NCI-H1436 treated with DMSO at 0.1 percent for 48 hours (cell line): ENCODE measurements at places on chromosomes 16 and 17.

DNA sequence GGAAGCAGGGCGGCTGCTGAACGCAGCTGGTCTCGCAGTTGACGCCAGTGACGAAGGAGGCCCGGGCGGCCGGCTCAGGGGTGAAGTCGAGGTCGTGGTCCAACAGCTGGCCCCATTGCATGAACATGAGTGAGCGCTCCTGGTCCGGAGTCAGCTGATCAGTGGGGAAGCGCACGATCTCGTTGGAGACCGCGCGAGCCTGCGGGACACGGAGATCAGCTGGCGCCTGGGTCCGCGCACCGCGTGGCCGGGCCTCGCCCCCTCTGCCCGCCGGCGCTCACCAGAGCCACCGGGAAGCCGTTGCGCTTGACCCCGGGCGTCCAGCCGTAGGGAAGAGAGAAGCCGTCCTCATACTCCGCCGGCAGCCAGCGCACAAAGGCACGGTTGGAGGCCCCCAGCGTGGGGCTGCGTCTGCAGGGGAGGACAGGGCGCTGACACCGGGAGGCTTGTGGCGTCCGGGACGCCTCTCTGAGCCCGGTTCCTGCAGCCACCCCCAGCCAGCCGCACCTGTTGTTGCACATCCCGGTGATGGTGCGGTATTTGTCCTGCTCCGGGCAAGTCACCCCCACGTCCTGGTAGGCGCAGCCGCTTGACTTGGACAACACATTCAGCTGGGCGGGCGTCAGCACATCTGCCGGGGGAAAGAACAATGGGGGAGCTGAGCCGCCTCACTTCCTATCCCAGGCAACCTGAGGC lies 1.6 kb downstream of the MPO start:
- DNase-seq = no peak

GRCh38 chr17:65453204-65453931 lies 108.1 kb downstream of the AXIN2 start:
- DNase-seq = no peak

- no peak for DNase-seq
These were observed 107.1 kb downstream of the USP22 start for GRCh38 chr17:20935740-20936139.

DNA sequence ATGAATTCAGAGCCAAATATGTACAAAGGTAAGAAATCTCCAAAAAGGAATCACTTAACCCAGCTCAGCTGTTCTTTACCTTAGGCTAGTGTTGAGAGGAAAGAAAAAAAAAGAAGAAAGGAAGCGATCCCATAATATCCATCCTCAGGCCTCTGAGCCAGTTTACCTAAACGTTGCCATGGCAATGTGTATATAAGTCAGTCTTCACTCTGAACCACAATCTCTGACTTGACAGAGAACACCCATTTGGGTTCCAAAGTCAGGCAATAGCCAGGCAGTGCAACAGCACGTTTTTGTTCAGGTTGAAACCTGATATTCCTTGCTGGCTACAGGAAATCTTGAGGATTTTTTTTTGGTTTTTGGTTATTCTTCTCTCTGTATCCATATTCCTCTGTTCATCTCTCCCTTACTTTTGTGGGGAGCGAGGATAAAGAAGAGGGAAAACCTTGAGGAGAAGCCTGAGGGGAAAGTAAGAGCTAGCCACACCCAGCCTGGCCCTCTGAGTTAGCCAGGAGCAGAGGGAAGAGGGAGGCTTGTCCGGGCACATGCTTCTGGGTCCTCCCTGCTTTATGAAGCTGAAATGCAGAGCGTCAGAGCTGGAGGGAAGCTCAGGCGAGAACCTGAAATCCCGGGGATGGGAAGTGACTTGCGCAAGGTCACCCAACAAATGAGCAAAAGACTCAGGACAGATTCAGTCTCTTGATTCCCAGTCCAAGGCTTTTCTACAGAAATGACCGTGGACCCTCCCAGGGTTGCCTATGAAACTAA lies 152.7 kb downstream of the SOX9 start:
- no peak for DNase-seq

DNA sequence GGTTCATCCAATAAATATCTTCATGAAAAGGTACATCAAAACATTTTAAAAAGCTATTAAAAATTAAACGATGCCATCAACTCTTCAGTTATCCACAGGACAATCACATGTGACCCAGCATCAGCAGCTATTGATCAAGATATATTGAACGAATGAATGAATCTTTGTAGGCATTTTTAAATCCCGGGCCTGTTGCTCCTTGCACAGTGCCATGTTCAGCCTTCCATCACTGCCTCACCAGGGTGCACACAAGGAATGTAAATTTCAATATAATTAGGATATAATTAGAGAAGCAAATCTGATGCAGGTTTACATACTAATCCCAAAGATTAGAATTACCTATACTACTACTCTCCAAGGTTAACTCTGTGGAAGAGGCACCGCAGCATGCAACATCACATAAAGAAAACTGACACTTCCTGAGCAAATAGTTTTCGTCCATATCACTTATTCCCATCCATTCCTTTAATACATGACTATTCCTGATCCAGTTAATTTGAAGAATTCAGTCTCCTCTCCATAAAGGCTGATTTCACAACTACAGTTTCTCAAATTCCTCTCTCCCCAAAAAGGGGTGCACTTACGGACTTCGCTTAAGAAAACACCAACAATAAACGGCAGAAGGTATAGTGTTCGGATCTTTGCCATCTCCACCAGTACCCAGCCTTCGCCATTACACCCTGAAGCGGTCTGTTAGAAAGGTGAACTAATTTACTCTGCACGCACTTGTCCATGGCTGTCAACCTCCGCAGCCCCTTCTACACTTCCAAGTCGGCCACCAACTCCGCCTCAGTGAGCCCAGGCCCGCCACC lies 938 bp downstream of the NCOR1 start:
- DNase-seq = no peak

- DNase-seq = no peak
These were observed 19.1 kb upstream of the RASD1 start for GRCh38 chr17:17514993-17515933.

DNA sequence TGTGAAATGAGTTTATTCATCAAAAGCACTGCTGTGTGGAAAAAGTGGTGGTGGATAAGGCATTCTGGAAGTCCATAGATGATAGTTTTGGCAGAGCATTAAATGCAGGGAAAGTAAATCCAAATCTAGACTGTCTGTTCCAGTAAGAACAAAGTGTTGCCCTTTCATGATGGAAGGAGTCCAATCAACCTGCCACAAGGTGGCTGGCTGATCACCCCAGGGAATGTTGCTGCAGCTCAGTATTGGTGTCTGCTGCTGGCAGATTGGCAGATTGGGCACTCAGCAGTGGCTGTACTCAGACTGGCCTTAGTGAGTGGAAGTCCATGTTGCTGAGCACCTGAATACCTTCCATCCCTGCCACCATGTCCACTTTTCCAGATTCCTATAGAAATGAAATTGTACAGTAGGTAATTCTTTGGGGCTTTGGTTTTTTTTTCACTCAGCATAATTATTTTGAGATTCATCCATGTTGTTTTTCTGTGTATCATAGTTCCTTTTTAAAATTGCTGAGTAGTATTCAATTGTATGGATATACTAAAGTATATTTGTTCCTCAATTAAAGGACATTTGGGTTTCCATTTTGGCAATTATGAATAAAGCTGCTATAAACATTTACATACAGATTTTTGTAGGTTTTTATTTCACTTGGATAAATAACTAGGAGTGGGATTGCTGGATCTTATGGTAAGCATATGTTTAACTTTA lies 14.3 kb downstream of the DYNLL2 start:
- DNase-seq = no peak

DNA sequence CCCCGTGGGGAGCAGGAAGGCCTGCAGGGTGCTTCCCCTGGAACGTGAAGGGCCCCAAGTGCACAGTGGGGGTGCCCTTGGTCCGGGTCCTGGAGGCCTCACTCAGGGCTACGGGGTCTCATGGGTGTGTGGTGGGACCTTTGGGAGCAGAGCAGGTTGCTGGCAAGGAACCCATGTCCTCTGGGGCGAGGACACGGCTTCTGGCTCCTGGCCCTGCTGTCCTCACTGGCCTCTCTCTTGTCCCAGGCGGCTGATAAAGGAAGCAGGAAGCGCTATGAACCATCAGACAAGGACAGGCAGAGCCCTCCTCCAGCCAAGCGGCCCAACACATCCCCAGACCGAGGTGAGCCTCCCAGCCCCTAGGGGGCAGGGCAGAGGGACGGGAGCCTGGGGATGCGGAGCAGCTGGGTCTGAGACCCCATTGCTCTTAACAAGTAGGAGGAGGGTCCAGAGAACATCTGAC lies 9.8 kb upstream of the IL17C start:
- no peak for DNase-seq

- no peak for DNase-seq
These were observed 20.9 kb downstream of the COIL start for GRCh38 chr17:56939869-56940484.

DNA sequence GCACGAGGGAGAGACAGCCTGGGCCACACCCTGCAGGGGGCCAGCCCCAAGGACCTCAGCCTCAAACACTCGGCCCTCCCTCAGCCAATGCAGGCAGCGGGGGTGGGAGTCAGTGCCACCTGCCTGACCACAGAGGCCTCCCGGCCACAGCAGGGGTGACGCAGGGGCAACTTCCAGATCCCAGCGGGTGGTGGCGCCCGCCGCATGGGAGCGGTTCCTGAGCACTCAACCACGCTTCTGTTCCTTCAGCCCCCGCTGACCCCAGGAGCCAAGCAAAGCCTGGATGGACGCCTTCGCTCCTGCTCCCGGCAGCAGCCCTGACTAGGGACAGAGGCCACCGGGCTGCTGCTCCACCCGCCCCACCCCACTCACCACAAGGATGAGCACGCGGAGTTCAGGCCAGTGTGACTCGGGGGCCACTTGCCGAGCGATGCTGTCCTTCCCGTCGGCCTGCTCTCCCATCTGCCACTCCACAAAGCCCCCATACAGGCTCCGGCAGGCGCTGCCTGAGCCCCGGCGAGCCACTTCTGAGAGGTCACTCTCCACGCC lies 5.0 kb upstream of the CYBA start:
- DNase-seq = no peak
